DMS 273 treated with DMSO at 0.1 percent for 48 hours (cell line): ENCODE measurements at places on chromosomes 2 and 18.

DNA sequence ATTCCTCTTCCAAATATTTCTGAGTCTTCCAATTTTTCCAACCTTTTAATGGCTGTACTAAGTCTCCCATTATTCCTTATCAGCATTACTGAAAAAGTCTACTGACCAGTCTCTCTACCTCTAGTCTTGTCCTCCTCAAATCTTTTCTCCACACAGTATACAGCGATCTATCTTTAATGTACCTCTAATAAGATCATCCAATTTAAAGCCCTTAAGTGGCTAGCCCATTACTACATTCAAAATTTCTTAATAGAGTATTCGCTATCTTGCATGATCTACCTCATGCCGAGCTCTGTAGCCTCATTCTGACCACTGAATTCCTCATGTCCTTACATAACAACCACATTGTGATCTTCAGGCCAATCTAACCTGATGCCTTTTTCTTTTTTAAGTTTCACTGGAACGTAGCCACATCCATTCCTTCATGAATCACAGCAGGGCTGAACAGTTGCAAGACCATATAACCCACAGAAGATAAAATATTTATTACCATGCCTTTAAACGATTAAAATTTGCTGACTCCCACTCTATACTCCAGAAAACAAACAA, 57.9 kb downstream of the SLC66A3 start:
- no peak for DNase-seq

- no peak for DNase-seq
These were observed 121.0 kb downstream of the MYO3B start for GRCh38 chr2:170298861-170299429.

DNA sequence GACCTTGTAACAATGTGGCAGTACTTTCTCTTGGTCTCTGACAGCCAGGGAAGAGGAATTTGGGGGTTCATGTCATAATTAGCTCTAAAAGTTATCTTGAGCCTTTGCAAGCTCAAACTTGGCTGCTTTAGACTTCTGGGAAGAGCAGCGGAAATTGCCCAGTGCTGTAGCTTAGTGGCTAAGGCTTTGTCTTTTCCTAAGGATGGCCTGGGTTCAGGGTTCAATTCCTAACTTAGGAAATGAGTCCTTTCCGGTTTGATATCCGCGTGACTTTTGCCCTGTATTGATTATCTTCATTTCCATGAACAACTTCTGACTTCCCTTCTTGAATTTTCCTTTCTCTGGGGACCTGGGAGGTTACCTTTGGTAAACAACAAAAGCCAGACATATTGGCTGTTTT, 961.0 kb downstream of the CNTNAP5 start:
- DNase-seq = no peak

- no peak for DNase-seq
These were observed 1.6 kb downstream of the SMAD7 start for GRCh38 chr18:48949050-48949605.

- DNase-seq = no peak
These were observed 4.4 kb upstream of the SPRED2 start for GRCh38 chr2:65436824-65437221.

GRCh38 chr2:12267042-12267441, 449.7 kb upstream of the TRIB2 start:
- no peak for DNase-seq

DNA sequence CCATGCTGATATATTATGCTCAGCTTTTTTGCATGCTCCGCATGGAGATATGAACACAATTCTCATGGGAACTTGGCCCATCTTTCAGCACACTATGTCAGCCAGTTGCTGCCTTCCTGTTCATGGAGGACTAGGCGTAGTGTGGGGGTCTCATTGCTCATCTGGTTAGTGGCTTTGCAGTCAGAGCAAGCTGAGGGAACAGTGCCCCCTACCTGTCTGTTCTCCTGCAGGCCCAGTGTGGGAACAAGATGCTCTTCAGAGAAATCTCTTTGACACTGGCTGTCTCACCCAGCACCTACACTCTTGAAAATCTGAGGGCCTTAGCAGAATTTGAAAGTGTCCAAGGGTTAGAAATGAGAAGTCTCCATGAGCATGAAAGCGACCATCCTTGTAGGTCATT, 47.1 kb downstream of the SPTBN1 start:
- DNase-seq = no peak

DNA sequence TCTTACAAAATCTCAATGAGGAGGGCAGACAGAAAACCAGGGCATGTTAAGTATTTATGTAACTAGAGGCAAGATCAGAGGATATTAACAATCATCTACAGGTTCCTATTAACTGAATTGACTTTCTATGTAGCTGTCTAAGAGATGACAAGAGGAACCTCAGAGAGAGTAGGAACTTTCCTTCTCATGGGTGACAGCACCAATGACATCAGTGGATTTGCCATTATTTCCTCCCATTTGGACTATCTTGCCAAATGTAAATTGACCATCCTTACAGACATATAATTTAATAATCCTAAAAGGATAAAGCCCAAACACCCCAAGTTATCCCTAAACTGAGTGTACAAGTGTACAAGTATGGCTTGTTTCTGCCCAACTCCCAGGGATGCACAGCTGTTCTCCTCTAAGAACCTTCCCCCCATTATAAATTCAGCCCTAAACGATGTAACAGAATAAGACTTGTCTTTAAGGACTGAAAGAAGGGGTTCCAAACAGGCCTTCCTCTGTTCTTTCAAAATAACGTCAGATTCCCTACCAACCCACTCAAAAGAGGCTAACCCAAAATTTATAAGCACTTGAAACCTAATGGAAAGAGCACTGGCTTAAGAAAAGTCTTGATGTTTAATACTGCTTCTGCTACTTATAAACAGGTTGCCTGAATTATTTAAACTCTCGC, 73.4 kb upstream of the CHAC2 start:
- DNase-seq = no peak

DNA sequence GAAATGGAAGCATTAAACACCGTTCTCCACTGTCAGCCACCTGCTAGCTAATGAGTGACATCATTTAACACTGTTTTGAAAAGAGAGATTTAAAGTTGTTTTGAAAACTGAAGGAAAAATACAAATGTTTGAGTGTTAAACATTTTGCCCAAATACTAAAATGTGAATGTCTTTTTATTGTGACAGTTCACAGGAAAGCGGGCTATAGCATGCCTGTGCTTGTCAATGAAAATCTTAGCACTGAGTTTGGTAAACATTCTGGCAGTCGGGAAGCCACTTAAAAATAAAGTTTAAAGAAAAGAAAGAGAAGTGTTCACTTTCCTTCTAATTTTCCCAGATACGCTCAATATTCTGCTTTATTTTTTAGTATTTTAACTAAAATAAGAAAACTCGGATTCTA, 40.3 kb upstream of the SMIM21 start:
- DNase-seq = no peak

- peak; percentile 47 for DNase-seq
These were observed 569.3 kb downstream of the TDRD15 start for GRCh38 chr2:21693081-21693480.

DNA sequence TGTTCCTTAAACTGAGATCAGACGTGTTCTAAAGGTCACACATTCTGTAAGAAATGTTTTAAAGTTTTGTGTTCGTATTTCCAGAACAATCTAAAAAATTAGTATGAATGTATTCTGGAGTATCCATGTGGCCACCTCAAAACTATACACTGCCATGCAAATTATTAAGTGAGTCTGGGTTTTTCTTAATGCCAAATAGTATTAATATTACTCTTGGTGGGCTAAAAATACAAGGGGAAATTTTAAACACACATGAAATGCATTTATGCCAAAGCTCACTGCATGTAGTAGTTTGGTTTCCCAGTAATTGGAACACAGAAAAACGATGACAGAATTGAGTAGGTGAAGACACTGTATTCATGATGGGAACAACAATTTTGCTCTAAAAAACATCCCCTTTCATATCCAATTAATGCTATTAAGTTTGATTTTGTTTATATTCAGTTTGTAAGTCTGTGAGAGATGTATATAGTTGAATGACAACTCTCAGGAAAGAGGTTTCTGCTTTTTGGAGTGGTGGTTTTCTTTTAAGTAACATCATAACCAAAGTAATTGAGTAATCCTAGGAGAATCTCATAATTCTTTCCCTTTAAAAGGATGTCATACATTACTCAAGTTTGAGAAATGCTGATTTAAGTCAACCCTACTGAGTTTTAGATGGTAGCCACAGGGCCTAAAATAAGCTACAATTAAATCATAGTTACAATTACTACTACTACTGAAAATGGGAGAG, 75.7 kb upstream of the CDCA7 start:
- no peak for DNase-seq

GRCh38 chr2:85516653-85517389, 22.1 kb upstream of the MAT2A start:
- DNase-seq = no peak

DNA sequence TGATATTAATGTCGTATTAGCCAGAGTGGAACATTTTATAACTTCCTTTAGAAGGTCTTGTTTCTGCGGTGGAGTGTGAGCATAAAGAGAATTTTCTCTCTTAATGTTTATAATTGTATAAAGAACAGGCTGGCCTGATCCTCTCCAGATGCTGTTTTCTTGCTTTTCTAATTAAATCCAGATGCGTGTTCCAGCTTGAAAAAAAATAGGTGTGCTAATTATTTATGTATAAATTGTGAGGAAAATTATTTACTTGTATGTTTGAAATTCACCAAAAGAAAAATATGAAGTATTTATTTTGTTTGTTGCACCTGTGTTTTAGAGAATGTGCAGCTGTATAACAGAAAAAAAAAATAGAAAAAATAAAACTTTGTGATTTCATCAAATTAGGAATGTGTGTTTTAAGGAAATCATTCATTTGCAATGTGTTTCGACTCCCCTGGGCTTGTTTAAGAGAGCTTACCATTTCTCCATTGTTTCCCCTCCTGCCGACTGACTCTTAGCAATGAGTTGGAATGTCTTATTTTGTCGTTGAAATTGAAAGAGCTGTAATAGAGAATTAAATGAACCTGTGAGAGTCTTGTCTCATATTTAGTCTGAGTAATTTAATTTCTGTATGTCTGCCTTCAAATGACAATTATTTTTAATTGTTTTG, 220.1 kb upstream of the NXPH2 start:
- no peak for DNase-seq

DNA sequence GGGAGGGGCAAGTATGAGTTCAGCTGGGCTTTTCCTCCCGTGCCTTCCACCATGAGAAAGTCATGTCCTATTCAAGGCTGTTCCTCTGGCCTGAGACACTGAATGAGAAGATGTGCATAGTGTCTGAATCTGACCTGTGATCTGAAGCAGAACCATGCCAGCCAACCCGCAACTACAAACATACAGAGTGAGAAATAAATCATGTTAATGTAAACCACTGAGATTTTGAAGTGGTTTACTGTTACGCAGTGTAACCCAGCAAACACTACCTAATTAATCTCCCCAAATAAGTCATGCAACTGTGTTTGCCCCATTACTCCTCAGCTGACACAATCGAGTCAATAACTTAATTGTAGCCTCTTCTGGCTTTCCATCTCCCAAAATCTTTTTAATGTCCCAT, 49.2 kb downstream of the METTL4 start:
- DNase-seq = no peak

DNA sequence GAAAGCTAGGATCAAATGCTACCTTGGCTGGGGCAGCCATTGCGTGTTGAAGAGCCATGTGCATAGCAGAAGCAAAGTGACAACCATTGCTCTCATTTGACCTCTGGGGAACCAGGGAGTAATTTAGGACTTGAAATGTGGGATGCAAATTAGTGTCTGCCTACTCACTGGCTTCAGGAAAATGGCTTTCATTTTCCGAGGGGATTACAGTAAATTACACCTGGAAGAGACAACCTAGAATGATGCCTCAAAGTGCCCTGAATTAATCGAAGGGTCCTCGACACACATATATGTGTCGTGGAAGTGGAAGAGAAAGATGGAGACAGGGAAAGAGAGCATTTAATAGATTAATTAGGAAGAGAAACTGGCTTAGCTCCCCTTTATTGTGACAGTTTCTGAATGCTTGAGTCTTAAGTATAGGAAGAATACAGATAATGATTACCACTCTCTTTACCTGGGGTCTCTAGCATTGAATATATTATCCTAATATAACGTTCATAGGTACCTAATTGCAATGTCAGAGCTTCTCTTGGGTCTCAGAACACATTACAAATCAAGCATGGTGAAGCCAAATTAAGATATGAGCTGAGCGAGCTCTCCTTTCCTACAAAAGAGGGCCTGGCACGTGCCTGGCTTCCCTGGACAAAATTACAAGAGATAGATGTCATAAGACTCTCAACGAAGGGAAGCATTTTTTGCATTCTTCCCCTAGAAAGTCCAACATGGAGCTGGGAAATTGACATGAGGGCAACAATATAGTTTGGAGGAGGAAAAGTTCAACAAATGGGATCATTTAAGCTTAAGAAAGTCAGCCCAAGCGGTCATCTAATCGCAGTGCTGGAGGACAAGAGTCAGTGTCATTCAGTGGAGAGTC, 59.5 kb downstream of the MYCN start:
- no peak for DNase-seq

DNA sequence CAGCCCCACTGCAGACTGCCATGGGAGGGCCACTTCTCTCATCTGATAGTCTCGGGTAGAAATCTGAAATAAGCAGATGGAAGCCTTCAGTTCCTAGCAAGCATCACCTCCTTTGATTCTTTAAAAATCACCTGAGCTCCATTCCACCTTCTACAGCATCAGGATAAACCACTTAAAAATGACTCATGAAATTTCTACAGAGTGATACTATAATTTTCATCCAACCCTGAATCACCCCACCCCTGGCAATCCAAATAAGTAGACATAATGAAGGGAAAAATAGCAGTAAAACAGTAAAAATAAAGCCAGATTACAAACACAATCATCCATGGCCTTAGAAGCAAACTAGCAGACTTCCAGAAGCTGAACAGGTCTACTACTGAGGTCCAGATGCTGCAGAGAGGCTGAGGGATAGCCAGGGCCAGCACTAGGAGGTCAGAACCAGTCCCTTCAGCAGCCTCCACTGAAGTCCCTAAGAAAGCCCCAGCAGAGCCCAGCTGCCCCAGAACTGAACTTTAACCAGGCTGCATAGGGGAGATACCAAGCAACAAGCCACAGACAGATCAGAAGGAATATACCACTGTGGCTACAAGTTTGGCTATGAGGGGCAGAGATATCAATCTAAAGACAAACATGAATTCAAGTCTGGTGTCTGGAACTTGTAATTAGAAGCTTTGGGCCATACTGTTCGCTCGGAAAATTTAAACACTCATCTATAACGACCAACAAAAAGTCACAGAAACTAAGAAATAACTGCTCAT, 54.7 kb upstream of the RNU4ATAC start:
- DNase-seq = no peak

- no peak for DNase-seq
These were observed 326.2 kb downstream of the NYAP2 start for GRCh38 chr2:225725726-225726125.

- DNase-seq = no peak
These were observed 21.0 kb upstream of the RHOB start for GRCh38 chr2:20425884-20426283.
